GM23338 (cell line): ENCODE measurements at places on chromosomes 12 and 14.
A peak's percentile ranks its signal among the peaks of the same experiment; 100 is the strongest.

DNA sequence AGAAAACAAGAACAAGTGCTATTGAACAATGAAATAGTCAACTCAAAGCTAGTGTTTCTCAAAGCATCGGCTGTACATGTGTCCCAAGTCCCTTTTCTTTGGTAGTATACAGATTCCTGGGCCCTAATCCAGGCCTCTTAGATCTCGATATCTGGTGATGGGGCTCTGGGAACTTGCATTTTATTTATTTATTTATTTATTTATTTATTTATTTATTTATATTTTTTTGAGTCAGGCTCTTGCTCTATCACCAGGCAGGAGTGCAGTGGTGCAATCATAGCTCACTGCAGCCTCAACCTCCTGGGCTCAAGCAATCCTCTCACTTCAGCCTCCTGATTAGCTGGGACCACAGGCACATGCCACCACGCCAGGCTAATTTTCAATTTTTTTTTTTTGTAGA, 17.1 kb downstream of the SYNDIG1L start:
- DNase-seq: no peak

GRCh38 chr12:103647267-103647666, 60.2 kb downstream of the STAB2 start:
- no peak for DNase-seq

DNA sequence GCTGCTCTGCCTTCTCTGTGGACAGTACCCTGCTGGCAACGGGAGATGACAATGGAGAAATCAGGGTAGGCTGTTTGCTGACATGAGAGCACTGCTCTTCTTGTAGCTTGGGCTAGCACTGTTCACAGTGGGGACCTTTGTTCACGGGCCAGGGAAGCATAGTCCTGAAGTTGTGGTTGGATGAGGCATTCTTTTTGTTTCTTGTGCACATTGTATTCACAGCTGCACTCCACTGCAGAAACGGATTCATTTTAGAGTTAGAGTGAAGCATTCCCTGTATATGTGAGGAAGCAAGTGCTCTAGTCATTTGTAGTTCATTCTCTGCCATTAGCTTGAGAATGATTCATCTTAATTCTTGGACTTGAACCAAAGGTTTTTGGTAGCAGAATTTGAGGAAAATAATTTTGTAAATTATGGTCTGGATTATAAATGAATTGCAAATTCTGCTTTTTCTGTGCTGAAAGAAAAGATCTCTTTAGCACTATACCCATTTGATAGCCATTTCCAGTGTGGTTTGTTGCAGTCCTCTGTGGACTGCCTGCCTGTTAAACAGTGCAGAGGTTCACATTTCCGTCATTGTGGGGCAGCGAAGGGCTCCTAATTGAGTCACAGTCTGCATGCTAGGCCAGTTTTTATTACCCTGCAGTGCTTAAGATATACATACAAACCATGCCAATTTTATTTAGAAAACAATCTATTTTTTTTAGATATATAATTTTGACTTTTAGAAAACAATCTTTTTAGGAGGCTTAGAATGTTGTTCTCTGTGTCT, 80.6 kb downstream of the APAF1 start:
- peak; percentile 75 for DNase-seq

DNA sequence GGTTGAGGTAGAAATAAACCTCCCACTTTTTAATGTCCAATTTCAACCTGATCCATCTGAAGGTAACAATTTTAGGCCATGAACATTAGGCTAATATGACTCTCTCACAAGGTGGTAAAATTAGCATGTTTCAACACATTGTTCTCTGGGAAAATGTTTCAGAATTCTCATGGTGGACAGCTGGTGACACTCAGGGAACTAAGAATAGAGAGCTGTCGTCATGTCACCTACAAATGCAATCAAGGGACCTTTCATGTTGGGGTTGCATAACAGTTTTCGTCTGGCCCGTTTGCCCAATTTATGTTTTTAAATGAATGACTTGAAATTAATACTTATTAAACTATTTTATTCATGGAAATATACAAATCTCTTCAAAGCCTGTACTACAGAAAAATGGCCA, 180.7 kb upstream of the PRICKLE1 start:
- no peak for DNase-seq

- DNase-seq: no peak
These were observed 115.2 kb downstream of the TMEM132D start for GRCh38 chr12:129788506-129789084.

- no peak for DNase-seq
These were observed 88.5 kb upstream of the RIN3 start for GRCh38 chr14:92425101-92425500.

DNA sequence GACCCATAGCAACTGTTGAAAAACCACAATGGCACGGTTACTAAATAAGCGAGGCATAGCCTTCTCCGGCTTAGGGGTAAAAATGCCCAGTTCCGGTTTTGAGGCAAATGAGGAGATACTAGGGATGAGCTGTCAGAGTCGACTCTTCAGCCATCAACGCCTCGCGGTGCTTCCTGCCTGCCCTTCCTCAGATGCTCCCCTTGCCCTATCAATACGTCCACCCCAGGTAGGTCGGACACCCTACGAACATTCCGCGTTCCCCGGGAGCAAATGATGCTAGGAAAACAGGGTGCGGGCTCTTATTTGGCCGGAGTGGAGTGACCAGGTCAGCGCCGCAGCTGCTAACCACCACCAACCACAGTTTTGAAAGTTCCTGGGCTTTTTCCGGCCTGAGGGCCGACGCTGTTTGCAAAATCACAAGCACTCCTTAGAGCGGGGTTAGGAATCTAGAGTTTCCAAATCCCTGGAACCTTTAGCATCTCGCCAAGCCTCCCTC, 1.2 kb downstream of the SRSF9 start:
- DNase-seq: peak; percentile 76

DNA sequence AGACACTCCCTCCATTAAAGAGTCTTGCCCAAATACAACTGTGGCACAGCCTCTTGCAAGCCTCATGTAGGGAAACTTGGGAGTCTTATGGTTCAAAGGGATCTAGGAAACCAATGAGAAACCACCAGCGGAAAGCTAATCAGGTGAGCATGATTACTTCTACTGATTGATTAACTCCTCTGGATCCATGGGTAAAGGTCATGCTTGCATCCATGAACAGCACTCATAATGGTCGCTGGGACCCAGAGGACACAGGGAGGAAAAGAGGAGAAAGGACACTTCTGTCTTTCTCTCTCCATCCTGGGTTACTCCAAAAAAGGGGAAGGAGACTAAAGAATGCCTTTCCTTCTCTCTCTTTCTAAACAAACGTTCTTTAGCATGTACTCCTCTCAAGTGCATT, 1397.2 kb downstream of the LRFN5 start:
- DNase-seq: peak; percentile 74

- no peak for DNase-seq
These were observed 115.2 kb downstream of the PRICKLE1 start for GRCh38 chr12:42474391-42474790.

- no peak for DNase-seq
These were observed 25.0 kb downstream of the PRICKLE1 start for GRCh38 chr12:42564556-42564955.

- DNase-seq: no peak
These were observed 14.4 kb downstream of the FERMT2 start for GRCh38 chr14:52936437-52936836.

- DNase-seq: no peak
These were observed 243.7 kb upstream of the RGS6 start for GRCh38 chr14:71688576-71688975.

DNA sequence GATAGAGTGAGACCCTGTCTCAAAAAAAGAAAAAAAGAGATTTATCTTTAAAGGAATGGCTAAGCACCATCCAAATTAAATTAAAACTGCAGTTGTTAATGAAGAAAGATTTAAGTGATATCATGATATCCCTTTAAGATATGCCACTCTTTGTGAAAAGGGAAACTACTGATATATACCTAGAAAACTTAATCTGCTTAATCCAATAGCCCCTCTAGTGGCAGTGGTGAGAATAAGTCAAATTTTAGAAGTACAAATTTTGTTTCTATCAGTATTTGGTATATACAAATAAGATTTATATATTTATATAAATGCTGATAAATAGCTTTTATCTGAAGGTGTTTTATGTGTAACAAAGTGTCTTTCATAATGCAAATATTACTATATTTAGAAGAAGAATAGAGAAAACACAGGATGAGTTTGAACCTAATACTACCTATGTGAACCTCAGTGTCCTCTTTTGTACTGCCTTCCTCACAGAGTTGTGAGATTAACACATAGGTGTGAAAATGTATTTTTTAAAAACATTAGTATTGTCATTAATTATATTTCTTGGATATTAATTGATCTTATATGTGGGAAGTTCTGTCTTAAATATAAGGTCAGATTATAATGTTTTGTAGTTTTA, 51.4 kb upstream of the GARIN2 start:
- DNase-seq: peak; percentile 43

DNA sequence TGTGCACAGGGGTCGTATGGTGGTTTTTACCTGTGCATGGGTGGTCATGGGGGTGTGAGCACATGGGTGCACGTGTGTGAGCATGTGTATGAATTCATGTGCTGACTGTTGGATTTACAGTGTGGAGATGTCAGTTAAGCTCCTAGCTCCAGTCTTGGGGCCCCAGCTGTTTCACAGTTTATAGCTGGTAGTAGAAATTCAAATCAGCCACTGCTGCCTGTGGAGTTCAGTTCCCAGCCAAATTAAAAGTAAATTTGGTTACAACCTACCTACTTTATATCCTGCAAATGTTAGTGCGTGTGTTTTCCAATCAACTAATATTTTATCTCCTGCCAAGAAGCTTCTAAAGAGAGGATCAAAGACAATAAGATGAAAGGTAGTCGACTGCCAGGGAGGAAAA, 56.0 kb upstream of the HSPB8 start:
- no peak for DNase-seq

DNA sequence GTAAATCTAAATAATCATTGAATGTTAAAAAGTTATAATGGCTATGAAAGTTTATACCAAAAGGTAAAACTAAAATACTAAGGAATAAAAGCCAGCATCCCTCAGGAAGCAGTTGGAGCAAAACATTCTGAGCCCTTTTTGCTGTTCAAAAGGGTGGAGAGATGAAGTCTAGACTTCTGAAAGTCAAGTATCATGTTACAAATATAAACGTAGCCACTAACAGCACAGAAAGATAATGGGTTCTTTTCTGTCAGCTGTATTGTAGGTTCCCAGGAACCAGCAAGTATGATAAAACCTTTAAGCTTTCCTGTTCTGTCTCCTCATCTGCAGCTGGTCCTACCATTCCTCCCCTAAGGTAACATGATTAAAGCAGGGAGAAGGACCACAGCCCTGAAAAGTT, 16.4 kb upstream of the PLD4 start:
- no peak for DNase-seq

DNA sequence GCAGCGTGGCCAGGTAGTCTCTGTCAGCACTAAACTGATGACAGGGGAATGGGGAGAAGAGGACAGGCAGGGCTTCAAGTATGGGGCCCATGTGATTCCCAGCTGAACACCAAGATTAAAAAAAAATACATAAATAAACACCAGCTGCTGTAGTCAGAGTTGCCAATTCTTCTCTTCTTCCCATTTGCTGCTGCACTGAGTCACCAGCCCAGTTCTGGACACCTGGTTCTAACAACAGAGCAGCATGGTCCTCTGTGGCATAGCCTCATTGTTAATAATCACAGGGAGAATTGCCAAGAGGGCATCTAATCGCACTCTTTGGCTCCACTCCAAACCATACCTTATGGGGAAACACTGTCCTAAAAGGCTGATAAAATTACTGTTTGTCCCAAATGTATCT, 15.1 kb downstream of the PPM1H start:
- no peak for DNase-seq

DNA sequence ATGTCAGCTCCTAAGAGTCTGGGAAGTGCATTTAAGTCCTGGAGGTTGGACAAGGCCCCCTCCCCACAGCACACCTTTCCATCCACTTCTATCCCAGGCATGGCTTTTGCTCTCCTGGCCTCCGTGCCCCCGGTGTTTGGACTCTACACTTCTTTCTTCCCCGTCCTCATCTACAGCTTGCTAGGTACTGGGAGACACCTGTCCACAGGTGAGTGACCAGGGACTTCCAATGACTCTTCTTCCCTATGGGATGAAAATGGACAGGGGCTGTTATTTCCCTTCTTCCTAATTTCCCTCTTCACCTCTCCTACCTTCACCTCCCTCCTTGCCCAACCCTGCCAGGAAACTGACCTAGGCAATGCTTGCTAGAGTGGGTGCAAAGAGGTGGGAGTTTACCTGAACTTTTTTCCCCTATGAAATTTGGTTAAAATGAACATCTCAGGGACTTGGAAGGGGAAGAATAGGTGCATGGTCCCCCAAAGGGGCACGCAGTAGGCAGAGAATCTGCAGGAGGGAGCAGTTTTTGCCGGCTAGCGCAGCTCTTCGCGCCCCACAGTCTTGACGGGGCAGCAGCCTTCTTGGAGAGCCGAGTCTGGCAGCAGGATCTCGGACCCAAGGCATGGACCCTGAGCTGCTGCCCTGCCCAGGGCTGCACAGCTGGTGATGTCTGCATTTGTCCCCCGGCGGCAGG, 9.2 kb downstream of the ARHGEF25 start:
- no peak for DNase-seq

DNA sequence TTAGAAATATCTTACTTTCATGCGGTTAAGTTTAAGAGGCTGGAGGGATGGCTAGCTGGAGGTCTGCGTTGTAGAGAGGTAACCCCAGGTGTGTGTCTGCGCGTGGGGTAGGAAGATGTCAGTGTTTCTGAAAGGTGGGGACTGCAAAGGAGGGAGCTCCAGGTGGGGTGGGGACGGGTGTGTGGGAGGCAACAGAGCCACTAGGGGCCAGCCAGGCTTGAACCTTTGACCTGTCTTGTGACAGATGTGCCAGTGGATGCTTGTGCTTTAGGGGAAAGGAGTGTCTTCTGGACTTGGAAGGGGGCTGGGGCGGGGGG, 841 bp downstream of the GLI1 start:
- DNase-seq: no peak

GRCh38 chr12:18580291-18580690, 157.5 kb downstream of the PLCZ1 start:
- no peak for DNase-seq

DNA sequence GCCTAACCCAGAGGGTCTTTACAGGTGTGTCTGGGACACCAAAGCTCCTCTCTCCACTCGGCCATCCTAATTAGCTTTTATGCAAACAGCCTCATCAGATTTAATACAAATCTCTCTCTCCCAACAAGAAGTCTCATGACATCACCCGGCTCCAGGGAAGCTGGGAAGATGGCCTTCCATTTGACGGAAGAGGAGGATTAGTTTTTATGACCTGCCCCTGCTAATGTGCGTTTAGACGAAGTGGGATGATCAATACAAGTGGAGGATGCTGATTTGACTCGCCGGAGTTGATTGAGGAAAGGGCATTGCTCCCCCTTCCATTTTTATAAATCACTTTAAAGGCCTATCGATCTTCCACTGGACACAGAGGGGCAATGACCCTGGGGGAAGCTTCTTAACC, 239.2 kb downstream of the BCL11B start:
- no peak for DNase-seq

- DNase-seq: no peak
These were observed 26.4 kb upstream of the SOS2 start for GRCh38 chr14:50257732-50258131.

GRCh38 chr14:74962493-74962892, 7.1 kb upstream of the PGF start:
- DNase-seq: no peak

- no peak for DNase-seq
These were observed 354.0 kb upstream of the KITLG start for GRCh38 chr12:88934163-88934747.
